Activated T-helper 17 cell treated with anti-CD3 and anti-CD28 coated beads, Interleukin-2, amount 50 U/mL, for 72 hours (primary cell): ENCODE measurements at places on chromosomes 4 and X. TPM values are rescaled to one million over a fixed set of nuclear protein-coding genes. Genes with fewer than 3 reads are reported as not detected.

RNF128 gene
- not detected for total RNA-seq

DMP1 gene
- total RNA-seq: not detected

EDNRA gene
- not detected for total RNA-seq

S100G gene
- not detected for total RNA-seq

PRR27 gene
- total RNA-seq: not detected

DCHS2 gene
- not detected for total RNA-seq

TKTL2 gene
- total RNA-seq: not detected

VCX gene
- total RNA-seq: not detected

CT45A5 gene
- not detected for total RNA-seq

DKK2 gene
- total RNA-seq: not detected

MGAT4D gene
- total RNA-seq: not detected

SCLT1 gene
- total RNA-seq: 24.2 TPM

BEND4 gene
- 0.32 TPM for total RNA-seq

NDUFB11 gene
- total RNA-seq: 94.4 TPM

NWD2 gene
- total RNA-seq: not detected

SHROOM2 gene
- total RNA-seq: not detected

HMGN5 gene
- total RNA-seq: 2.8 TPM

SLC4A4 gene
- 0.32 TPM for total RNA-seq

MCTS1 gene
- 48.6 TPM for total RNA-seq

MAP3K15 gene
- 0.48 TPM for total RNA-seq

ETDA gene
- total RNA-seq: not detected

NSG1 gene
- 12.8 TPM for total RNA-seq

PPAT gene
- 38.5 TPM for total RNA-seq

RGS12 gene
- 10.6 TPM for total RNA-seq

FAM200B gene
- total RNA-seq: 10.3 TPM

STK26 gene
- total RNA-seq: 43.1 TPM

TAF7L gene
- total RNA-seq: not detected

PSAPL1 gene
- not detected for total RNA-seq

LRCH2 gene
- total RNA-seq: not detected

ARHGAP36 gene
- total RNA-seq: not detected

SERPINA7 gene
- not detected for total RNA-seq

SYN1 gene
- 1.0 TPM for total RNA-seq

COL4A6 gene
- not detected for total RNA-seq

FAT4 gene
- not detected for total RNA-seq

RTL9 gene
- not detected for total RNA-seq

ARMCX6 gene
- total RNA-seq: 40.5 TPM

UGT2B15 gene
- total RNA-seq: not detected

ANXA10 gene
- not detected for total RNA-seq

BTK gene
- 0.48 TPM for total RNA-seq

FGF16 gene
- total RNA-seq: not detected

GLRB gene
- not detected for total RNA-seq

ARSJ gene
- total RNA-seq: not detected

PLAC1 gene
- 1.1 TPM for total RNA-seq

GALNT7 gene
- 18.1 TPM for total RNA-seq

LONRF3 gene
- 7.6 TPM for total RNA-seq

TEX13D gene
- 0.16 TPM for total RNA-seq

PLP1 gene
- not detected for total RNA-seq

PRR32 gene
- not detected for total RNA-seq

SPANXB1 gene
- total RNA-seq: not detected

XAGE1A gene
- total RNA-seq: not detected

USP17L19 gene
- total RNA-seq: not detected

ASMT gene
- 8.9 TPM for total RNA-seq

CTAG1A gene
- total RNA-seq: not detected
